ENCODE measurements at places on chromosomes 6 and 20.

- no peak for DNase-seq
Measured at GRCh38 chr6:123022975-123023374, 26.9 kb downstream of the CLVS2 start.

DNA sequence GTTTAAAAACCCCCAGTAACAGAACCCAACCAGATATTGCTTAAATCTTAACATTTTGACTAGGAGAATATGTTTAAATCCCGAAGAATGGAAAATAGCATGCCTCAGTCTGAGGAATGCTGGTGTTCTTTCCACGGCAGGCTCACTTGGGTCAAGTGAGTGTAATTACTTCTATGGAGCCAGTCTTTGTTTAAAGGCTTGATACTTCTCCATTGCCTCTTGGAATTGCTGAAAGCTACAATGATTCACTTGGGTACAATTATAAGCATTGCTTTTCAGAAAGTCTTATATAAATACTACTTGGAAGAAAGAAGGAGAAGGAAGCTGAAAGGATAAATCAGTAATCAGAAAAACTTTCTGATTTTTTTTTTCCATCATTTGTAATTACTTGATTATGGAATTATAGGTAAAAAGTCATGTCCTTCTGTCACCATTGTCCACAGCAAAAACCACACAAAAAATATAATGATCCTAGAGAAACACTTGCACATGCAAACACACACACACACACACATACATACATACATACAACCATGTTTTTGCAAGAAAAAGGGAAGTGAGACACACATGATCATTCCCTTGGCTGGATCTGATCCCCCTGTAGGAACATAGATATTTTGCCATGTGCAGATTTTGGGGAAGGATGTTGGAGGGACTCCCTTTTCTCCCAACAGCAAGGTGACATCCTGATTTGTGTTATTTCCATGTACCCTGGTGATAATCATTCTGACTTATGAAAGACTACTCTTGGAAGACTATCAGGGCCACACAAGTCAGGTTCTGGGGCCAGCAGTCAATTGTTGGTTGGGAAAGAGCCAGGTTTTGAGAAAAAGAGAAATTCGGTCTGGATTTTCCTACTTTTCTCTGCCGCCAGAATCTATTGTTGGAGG is 396.0 kb upstream of the BTBD3 start:
- DNase-seq: no peak

DNA sequence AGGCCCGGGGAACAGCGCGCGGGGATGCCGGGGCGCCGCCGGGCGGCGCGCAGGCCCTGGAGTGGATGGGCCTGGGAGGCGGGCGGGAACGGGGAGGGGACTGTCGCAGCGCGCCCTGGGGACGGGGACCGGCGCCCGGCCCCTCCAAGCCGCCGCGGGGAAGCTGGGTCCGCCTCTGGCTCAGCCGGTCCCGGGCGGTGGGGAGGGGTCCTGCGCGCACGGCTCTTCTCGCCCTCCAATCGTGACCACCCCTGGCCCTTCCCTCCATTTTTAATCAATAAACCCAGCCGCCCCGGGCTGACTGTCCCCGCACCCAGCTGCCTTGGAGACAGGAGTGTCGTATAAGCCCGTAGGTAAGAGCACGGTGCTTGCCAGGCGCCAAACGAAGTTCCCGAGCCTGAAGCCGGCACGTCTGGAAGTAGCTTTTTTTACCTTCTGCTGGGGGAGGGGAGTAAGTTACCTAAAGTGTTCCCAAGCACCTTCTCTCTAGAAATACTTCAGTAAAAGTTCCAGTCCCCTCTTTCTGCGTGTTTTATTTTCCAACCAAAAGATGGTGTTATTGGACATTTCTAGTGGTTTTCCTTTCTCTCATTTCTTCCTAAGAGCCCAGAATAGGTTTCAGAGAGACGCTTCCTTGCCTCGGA is 780 bp upstream of the TAF4 start:
- no peak for DNase-seq

DNA sequence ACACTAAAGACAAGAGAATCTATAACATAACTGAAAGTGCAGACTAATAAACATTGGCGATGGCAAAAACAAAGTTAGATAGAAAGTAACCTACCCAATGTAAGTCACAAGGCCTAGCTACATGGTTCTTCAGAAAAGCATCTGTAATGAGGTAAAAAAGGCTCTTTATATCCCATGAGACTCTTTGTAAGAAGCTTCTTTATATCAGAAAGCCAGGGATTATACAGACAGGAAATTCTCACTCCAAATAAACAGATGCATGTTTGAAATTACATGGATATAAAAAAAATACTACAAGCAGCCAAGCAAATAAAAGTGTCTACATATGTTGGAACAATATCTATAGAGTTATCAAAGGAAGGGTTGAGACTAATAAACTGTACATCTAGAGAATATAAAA is 284.9 kb upstream of the NRSN1 start:
- DNase-seq: no peak

DNA sequence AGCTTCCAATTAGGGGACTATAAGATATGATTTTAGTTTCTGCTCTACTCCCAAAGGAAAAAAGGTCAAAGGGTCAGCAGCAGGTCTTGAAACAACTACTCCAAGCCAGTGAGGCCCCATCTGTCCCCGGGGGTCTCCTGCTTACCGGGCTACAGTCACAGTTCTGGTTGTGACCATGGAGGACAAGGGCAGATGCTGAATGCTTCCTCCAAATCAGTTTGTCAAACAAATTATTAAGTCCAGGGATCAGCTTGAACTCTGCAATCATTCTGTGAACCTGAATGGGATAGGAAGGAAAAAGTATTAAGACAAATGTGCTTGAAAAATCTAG is 60.2 kb downstream of the MYH7B start:
- DNase-seq: no peak

DNA sequence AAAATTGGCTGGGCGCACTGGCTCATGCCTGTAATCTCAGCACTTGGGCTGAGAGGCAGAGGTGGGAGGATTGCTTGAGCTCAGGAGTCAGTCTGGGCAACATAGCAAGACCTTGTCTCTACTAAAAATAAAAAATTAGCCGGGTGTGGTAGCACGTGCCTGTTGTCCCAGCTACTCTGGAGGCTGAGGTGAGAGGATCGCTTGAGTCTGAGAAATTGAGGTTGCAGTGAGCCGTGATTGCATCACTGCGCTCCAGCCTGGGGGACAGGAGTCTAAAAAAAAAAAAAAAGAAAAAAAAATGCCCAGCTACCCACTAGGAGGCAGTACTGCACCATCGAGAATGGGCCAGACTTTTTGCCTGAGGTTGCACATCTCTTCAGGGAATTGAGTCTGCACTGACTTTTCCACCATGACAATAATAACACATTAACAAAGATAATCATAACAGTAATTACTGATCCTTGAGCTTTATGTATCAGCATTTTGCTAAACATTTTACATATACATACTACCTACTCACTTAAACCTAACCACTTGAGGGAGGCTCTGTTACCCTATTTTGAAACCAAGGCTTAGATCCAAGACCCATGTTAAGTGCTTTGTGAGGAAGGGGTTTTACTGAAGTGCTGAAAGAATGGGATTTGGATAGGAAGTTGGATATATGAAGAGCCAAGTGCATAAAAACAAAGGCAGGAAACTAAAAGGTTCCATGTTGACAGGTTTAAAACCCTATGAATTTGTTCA is 21.0 kb downstream of the SRSF3 start:
- peak; percentile 74 for DNase-seq

GRCh38 chr6:26045928-26046368 is 41.3 kb upstream of the HFE start:
- DNase-seq: no peak

DNA sequence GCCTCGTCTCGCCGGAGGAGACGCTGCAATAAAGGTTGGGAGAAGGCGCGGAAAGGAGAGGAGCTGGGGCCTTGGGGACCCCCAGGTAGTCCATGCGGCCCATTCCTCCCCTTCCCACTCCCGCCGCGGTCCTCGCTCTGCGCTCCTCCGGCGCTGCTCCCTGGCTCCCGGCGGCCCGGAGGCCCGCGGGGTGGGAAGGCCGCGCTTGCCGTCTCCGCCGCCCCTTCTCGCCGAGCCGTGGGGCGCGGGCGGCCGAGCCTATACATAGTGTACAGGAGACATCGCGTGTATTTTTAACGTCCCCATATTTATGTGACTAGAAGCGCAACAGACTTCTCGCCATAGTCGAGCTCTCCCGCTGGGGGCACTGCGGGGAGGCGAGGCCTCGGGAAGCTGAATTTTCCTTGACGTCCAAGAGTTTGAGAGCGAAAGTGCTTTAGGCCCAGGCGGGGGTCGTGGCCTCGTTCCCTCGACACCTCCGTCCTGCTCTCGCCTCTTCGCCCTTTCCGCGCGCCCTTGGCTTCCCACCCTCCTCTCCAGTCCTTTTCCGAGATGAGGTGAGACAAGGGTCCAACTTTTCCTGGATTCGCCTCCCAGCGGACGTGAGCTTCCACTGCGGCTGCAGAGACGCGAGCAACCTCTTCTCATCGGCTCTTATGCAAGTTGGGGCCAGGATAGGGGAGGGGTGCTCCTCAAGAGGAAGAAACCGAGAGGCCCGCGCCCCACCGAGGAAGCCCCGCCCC is 29.0 kb downstream of the SLC12A5 start:
- no peak for DNase-seq

DNA sequence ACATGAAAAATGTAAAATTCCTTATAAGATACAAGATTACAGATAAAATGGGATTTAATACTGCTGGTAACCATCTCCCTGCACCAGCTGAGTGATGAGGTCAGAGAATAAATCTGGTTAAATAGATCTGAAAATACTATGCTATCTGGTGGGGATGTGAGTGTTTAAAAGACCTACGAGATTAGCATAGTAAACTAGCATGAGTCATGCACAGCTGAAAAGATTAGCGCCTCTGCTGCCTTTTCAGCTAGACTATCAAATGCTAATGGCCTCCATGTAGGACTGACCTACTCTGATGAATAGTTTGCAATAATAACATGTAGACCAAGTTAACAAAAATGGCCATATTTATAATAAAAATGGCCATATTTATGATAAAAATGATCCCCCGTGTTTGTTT is 553.3 kb downstream of the C6orf118 start:
- DNase-seq: no peak

DNA sequence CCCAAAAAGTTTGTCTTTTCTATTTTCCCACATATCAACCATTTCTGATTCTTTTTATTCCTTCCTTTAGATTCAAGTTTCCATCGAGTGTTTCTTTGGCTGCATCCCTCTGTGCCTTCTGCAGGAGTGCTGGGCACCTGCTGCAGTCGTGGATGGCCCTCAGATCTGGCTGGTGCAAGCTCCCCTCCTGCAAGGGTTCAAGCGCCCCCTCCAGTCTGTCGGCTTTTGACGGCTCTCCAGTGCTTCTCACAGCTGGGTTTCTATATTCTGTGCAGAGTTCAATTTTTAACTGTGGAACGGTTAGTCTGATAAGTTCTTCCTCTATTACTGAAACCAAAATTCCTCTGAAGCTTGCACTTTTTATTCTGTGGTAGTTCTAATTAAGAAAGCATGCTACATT is 132.1 kb downstream of the HUS1B start:
- no peak for DNase-seq

DNA sequence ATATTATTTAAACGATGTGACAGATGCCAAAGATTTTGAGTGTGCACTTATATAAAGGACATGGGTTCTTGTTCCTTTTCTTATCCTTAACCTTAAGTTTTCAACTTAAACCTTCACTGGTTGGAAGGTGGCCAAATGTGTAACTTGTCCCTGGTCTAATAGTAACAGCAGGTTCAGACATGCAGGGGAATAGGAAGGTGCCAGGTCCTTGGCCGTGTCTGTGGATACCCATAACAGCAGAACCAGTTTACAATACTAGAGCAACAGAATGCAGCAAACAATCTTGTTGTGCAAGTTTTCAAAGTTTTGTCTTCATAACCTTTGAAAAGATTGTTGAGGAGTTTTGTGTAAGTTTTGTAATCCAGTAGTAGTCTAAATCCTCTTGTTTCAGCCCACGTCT is 4.4 kb downstream of the MYB start:
- no peak for DNase-seq

GRCh38 chr6:467671-468082 is 76.1 kb downstream of the IRF4 start:
- no peak for DNase-seq

GRCh38 chr20:35839904-35840303 is 68.1 kb downstream of the PHF20 start:
- no peak for DNase-seq

GRCh38 chr20:17380801-17381200 is 150.4 kb downstream of the BFSP1 start:
- DNase-seq: no peak

DNA sequence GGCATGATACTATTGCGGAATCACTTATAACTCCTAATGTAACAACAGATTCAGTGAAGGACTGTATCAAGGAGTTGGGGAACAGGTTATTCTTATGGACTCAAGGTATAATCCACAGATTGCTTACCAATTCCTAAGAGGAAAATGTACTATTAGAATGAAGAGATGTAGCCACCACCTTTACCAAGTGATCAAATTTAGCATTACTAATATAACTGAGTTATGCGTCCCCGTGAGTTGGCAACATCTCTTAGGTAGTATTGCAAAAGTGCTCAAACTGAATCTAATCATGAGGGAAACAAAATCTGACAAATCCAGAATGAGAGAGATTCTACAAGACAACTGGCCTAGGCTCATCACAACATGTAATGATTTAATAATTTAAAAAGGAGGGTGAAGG is 777 bp upstream of the SNRNP48 start:
- DNase-seq: no peak

- DNase-seq: peak; percentile 60
Measured at GRCh38 chr6:41066867-41067304, 5.3 kb downstream of the OARD1 start.

DNA sequence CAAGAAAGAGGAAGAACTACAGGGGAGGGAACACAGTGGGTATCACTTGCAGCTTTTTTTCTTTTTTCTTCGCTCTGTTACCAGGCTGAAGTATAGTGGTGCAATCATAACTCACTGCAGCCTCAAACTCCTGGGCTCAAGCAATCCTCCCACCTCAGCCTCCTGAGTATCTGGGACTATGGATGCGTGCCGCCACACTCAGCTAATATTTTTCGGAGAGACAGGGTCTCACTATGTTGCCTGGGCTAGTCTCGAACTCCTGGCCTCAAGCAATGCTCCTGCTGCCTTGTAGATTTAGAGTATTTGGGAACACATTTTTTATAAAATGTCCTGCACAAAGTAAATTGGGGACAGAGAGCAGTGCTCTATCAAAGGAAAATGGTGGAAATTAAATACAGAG is 28.3 kb downstream of the PARD6B start:
- no peak for DNase-seq

- DNase-seq: no peak
Measured at GRCh38 chr6:15346315-15346714, 100.4 kb downstream of the JARID2 start.

DNA sequence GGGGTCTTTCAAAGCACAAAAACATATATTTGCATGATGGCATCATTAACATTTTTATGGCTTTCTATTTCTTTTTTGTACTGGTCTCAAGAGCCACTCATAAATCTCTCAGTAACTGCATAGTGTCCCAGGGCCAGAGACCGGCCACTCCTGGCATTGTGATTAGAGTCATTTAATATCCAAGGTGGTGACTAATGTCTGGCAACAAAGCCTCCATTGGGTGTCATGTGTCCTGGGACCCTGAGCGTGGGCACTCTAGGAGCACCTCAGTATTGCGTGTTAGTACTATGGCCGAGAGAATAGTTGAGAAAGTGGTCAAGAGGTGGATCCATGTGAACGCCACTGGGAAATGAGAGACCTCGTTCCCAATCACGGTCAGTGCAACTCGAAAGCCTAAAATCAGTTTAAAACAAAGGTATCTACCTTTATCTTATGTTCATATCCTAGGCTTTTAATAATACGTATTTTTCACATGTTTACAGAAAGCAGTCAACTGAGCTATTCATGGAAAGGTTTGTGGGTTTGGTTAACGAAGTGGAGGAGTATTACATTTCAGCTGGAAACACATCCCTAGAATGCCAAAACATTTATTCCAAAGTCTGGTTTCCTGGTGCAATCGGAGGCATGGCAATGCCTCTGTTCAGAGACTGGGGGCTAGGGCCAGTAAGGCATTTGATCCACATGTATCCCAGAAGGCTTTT is 2.7 kb upstream of the ESR1 start:
- no peak for DNase-seq
